Endothelial cell of umbilical vein (primary cell): ENCODE measurements at places on chromosomes 5 and 9. TPM values are rescaled to one million over a fixed set of nuclear protein-coding genes. Genes with fewer than 3 reads are reported as not detected.

- H3K27ac ChIP-seq, result no peak overlapping the region
- DNase-seq, result no peak
- peaks cover 14% of the 10 kb centered on the region for H3K4me1 ChIP-seq
- no peaks in the 10 kb centered on the region for H3K27me3 ChIP-seq
These were observed 13.6 kb downstream of the CPEB4 start for GRCh38 chr5:173901705-173902104.

DNA sequence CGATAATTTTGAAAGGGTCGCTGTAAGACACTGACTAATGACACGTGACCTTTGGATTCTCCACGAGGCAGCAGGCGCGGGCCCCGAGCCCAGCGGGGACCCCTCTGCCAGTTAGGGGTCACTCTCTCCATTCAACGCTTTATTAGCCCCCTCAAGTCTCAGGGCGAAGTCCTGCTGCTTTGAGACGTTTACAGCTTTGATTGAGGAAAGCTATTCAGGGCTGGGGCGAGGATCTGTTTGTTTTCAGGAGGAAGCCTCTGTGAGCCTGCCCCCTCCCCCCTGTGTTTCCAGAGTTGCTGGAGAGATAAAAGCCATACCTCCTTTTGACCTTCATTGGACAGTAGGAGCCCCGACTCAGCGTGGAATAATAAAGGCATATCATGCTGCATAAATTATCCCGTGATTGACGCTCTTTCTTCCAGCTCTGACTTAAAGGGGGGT lies 31.4 kb upstream of the MSX2 start:
- no peak overlapping the region for H3K27ac ChIP-seq
- H3K27me3 ChIP-seq, result no peaks in the 10 kb centered on the region
- no peaks in the 10 kb centered on the region for H3K4me1 ChIP-seq
- no peak overlapping the region for H3K4me3 ChIP-seq
- DNase-seq, result no peak
- H3K36me3 ChIP-seq, result no peaks in the 10 kb centered on the region

- no peaks in the 10 kb centered on the region for H3K4me1 ChIP-seq
- H3K36me3 ChIP-seq, result peaks cover 23% of the 10 kb centered on the region
- no peak overlapping the region for H3K4me3 ChIP-seq
- no peak overlapping the region for H3K27ac ChIP-seq
- H3K27me3 ChIP-seq, result no peaks in the 10 kb centered on the region
- peak; percentile 11 for DNase-seq
These were observed 72.7 kb downstream of the FAM78A start for GRCh38 chr9:131203431-131204218.

Gene ECM2
- not detected in 2 replicates for total RNA-seq

Gene ANKRD18B
- 10.9 and 12.2 TPM in 2 replicates for total RNA-seq

DNA sequence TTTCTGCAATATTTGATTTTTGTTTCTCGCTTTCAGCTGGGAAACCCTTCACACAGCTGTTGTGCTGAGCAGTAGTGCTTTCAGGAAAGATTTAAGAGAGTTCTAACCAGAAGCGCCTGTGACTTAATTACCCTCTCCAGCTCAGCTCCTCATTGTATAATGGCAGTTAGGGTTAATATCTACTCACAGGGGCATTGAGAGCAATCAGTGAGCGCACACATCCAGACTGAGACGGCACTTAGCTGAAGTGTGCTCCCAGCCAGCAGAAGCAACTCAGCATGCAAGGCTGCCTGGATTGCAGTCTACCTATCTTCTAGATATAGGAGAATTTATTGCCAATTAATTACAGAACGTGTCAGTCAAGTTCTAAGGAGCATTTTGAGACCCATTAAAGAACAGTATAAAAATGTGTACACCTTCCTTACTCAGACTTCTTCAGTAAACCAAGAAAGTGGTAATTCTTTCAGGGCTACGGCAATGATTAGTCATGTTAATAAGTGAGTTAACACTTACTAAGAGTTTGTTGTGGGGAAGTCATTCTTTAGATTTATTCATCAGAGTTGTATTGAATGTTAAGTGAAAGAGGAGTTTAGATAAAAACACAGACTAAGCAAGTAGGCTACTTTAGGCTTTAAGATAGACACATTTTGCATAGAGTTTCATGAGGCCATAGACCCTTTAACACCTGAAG lies 111.7 kb upstream of the PCAT7 start:
- no peaks in the 10 kb centered on the region for H3K4me1 ChIP-seq
- no peaks in the 10 kb centered on the region for H3K27me3 ChIP-seq
- no peak overlapping the region for H3K4me3 ChIP-seq
- no peak overlapping the region for H3K27ac ChIP-seq

Gene DBH
- total RNA-seq, result not detected in 2 replicates

Gene IFNB1
- total RNA-seq, result not detected in 2 replicates

DNA sequence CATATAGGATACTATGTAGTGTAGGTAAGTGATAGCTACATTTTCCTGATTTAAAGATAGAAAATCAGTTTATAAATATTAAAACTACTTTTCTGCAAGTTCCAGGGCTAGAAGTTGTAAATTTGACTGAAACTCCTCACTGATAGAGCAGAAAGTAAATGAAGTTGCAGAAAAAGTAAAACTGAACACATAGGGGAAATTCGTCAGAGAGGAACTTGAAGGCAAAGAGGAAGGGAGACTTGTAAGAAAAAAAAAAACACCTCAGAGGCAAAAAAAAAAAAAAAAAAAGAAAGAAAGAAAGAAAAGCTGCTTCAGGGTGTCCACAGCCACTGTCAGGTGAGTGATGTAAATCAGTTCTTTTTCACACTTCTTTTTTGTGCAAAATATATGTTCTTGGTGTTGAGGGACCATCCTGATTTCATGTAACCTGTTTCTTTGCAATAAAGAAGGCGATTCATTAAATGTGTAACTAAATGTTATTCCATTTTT lies 336.2 kb upstream of the ZNF462 start:
- H3K36me3 ChIP-seq, result no peaks in the 10 kb centered on the region
- H3K27me3 ChIP-seq, result no peaks in the 10 kb centered on the region
- H3K4me3 ChIP-seq, result no peak overlapping the region
- no peaks in the 10 kb centered on the region for H3K4me1 ChIP-seq
- no peak for DNase-seq

Gene KCTD16
- 0.30 and 0.49 TPM in 2 replicates for total RNA-seq

Gene CDX1
- total RNA-seq, result not detected in 2 replicates

DNA sequence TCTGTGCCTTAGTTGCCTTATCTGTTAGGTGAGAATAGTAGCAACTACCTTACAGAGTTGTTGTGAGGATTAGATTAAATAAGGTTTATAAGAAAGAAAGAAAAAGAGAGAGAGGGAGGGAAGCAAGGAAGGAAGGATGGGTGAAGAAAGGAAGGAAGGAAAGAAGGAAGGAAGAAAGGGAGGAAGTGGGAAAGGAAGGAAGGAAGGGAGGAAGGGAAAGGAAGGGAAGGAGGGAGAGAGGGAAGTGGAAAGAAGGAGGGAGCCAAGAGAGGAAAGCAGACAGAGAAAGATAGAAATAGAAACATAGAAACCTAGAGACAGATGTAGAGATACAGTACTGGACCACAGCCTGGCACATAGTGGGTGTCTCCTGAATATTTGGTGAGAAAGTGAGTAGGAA lies 207.1 kb upstream of the TRIM32 start:
- no peak overlapping the region for H3K27ac ChIP-seq
- H3K4me3 ChIP-seq, result no peak overlapping the region
- no peaks in the 10 kb centered on the region for H3K27me3 ChIP-seq
- H3K4me1 ChIP-seq, result no peaks in the 10 kb centered on the region
- DNase-seq, result no peak

Gene GRIN1
- total RNA-seq, result not detected in 2 replicates

- no peak for DNase-seq
- no peaks in the 10 kb centered on the region for H3K36me3 ChIP-seq
- no peak overlapping the region for H3K27ac ChIP-seq
- no peaks in the 10 kb centered on the region for H3K27me3 ChIP-seq
- no peak overlapping the region for H3K4me3 ChIP-seq
- no peaks in the 10 kb centered on the region for H3K4me1 ChIP-seq
These were observed 246.9 kb upstream of the ADAMTS16 start for GRCh38 chr5:4893063-4893744.

DNA sequence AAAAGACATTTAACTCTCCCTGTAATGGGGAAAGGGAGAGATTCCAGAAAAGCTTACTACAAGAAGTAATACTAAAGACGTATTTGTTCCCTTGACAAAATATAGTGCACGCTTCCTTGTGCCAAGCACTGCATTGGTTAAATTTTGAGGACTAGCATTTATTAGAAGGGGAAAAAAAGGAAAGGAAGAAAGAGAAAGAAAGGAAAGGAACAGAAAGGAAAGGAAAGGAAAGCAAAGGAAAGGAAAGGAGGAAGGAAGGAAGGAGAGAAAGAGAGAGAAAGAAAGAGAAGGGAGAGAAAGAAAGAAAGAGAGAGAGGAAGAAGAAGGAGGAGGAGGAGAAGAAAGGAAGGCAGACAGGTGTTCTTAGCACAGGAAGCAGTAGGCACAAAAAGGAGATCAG lies 110.1 kb upstream of the CDH6 start:
- H3K27ac ChIP-seq, result no peak overlapping the region
- no peaks in the 10 kb centered on the region for H3K27me3 ChIP-seq
- H3K4me1 ChIP-seq, result no peaks in the 10 kb centered on the region

Gene SKP1
- 311 and 320 TPM in 2 replicates for total RNA-seq

DNA sequence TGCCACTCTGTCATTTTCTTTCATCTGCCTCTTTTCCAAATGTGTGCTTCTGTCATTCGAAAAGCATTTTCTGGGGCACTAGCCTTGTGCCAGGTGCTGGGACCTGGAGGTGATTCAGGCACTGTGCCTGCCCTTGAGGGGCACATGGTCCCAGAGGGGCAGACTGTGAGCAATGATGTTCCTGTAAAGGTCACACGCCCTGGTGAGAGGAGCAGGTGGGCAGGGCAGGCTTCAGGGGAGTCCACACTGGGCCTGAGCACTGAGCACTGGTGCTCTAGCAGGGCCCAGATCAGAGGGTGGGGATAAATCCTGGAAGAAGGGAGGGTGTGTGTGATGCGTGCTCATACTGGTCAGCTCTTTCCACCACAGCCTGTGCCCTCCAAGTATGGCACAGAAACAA lies 77.8 kb downstream of the COL15A1 start:
- H3K4me1 ChIP-seq, result no peaks in the 10 kb centered on the region
- no peaks in the 10 kb centered on the region for H3K36me3 ChIP-seq
- no peak overlapping the region for H3K27ac ChIP-seq
- no peak overlapping the region for H3K4me3 ChIP-seq
- no peaks in the 10 kb centered on the region for H3K27me3 ChIP-seq

DNA sequence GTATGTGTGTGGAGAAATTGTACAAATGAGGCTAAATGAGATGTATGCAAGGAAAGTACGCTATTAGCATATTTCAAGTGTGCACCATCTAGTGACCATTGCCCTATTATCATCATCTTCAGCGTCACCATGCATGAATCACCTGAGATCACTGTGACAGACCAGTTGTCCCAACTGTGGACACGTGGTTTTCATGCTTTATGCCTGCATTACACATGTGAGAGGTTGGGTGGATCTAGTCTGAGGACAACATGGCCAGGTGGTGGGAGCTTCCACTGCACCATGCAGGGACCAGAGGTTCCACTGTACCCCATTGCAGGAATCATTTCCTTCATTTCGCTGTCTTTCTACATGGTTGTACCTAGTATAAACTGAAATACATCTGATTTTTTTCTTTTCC lies 329.8 kb downstream of the SLIT3 start:
- no peak overlapping the region for H3K4me3 ChIP-seq
- no peak overlapping the region for H3K27ac ChIP-seq
- no peaks in the 10 kb centered on the region for H3K4me1 ChIP-seq
- H3K27me3 ChIP-seq, result no peaks in the 10 kb centered on the region
- H3K36me3 ChIP-seq, result no peaks in the 10 kb centered on the region

DNA sequence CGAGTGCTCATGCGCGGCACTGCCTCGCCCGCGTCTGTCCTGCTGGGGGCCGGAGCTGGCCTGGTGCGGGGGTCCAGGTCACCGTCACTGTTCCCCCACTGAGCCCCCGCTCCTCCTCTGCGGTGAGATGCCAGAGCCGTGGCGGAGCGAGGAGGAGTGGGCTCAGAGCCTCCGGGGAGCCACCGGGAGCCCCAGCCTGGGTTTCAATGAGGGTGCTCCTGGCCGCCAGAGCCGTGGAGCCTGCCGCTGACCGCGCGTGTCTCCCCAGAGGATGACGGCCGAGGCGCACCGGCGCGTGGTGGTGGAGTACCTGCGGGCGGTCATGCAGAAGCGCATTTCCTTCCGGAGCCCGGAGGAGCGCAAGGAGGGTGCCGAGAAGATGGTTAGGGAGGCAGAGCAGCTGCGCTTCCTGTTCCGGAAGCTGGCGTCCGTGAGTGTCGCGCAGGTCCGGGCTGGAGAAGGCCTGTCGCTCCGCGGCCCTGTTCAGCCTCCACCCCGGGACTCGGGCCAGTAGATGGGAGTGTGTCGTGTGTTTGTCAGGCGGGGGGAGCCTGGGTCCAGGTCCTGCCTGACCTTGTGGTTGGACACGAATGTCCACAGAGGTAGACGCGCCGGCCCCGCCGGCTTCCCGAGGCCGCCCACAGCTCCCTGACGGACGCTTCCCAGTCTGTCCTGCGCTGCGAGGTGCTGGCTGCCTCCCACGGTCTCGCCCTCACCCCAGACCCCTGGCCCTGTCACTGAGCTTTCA lies 22.0 kb downstream of the EXOC3 start:
- H3K27me3 ChIP-seq, result no peaks in the 10 kb centered on the region
- H3K27ac ChIP-seq, result no peak overlapping the region
- DNase-seq, result no peak
- no peak overlapping the region for H3K4me3 ChIP-seq

DNA sequence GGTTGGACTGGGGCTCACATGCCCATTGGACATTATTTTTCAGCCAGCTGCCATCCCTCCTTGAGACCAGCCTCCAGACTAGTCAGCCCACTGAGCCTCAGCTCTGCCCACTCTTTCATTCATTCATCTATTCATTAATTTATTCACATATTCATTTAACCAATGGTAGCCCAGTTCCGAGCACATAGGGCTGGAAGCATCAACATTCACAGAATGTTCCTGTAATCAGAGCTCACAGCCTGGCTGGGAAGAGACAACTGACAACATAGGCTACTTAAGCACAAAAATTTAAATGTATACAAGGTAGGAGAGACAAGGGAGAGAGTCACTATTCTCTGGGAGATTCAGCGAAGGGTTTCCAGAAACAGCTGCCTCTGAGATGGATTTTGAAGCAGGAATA lies 17.0 kb upstream of the PBX3 start:
- H3K4me3 ChIP-seq, result no peak overlapping the region
- H3K27me3 ChIP-seq, result peaks cover 14% of the 10 kb centered on the region
- no peaks in the 10 kb centered on the region for H3K4me1 ChIP-seq

Gene KIF20A
- 72.0 and 78.1 TPM in 2 replicates for total RNA-seq

Gene OSMR
- 12.8 and 19.7 TPM in 2 replicates for total RNA-seq

- peaks cover 6% of the 10 kb centered on the region for H3K36me3 ChIP-seq
- no peak overlapping the region for H3K27ac ChIP-seq
- no peak overlapping the region for H3K4me3 ChIP-seq
- H3K27me3 ChIP-seq, result no peaks in the 10 kb centered on the region
These were observed 80.8 kb downstream of the FAM81B start for GRCh38 chr5:95471942-95472341.

Gene C9
- total RNA-seq, result 0.44 TPM in 1 of 2 replicates, not detected in the other

Gene ANKRD34B
- not detected in 2 replicates for total RNA-seq

Gene PCDHB12
- 0.18 and 0.20 TPM in 2 replicates for total RNA-seq

DNA sequence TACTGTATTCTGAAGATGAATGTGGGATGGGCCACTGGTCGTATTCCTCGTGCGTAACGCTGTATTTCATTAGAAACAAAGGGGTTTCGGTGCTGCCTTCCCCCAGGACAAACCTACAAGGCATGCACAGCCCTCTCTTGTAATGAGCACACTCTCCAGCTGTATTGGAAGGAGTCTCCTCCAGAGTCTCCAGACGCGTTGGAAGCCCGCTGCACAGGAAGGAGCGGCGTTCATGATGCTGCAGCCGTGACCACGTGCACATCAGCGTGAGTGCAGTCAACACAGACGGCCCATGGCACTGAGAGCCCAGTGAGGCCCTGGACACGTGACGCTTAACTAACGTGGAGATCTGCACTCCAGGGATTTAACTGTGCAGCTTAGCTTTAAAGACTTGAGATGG lies 209.0 kb upstream of the IRX1 start:
- H3K36me3 ChIP-seq, result no peaks in the 10 kb centered on the region
- DNase-seq, result no peak
- no peaks in the 10 kb centered on the region for H3K27me3 ChIP-seq
- H3K27ac ChIP-seq, result no peak overlapping the region
